ENCODE measurements at places on chromosomes 12 and 14.

GRCh38 chr14:72169521-72169920 lies 237.3 kb downstream of the RGS6 start:
- no peak for DNase-seq

DNA sequence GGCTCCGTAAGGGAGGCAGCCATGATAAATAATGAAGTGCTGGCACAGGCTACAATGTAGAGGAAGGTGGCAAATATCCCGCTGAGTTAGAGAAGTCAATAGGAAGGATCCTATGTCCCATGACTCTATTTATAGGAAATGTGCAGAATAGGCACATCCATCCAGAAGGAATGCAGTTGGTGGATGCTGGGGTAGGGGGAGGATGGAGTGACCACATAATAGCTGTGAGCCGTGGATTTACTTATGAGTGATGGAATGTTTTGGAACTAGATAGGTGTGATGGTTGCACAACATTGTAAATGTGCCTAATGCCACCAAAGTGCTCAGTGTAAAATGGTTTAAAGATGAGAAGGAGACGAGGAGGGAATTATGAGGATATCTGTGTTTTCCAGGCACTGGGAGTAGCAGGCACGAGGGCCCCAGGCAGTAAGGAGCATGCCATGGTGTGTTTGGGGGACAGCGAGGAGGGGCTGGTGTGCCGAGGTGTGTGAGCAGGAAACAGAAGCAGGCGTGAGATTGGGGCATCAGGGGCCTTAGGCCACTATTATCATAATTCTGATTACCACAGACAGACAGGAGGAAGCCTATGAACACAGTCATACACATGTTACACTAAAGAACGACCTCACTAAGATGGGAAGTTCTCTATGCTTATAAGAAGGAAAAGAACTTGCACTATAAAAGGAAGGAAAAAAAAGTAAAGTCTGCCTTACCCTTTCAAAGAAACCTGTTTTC lies 837.3 kb upstream of the TMEM132C start:
- no peak for DNase-seq

GRCh38 chr12:126554625-126555024 lies 1489.4 kb downstream of the AACS start:
- no peak for DNase-seq

- DNase-seq = no peak
Observed at GRCh38 chr14:104800015-104800770, 708 bp upstream of the ZBTB42 start.
